GM03348 (cell line): ENCODE measurements at places on chromosomes 7 and 10.

DNA sequence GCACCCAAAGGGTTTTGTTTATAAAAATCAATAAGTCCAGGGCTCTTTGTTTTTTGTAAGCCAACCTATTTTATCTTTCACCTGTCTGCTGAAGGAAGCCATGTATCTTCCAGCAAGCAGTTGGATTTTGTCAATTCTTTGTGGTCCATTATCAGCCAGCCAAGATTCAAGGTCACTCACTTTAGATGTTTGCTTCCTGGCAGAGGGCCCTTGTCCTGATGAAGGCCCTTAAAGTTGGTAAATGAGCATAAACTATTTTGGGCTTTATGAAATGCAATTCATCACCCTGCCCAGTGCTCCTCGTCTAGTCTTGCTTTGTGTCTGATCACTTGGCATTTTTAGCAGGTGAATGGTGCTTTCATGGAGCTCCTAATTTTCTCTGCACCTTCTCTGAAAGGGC is 1004.2 kb downstream of the GRID1 start:
- DNase-seq: no peak

DNA sequence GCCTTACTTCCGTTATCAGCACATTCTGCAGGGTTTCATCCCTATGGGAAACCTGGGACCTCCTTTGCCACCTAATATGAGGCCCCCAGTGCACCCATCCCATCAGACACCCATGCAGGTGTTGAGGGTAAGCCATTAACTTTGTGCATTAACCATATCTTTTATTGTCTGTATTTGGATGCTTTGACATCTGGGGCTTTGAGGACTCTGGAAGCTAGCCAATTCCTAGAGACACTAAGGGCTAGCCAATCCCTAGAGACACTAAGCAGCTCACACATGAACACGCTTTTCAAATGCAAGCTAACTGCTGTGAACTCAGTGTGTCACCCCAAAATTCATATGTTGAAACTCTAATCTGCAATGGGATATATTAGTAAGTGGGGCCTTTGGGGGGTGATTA is 272.5 kb upstream of the COBL start:
- DNase-seq: no peak

- DNase-seq: peak; percentile 37
Observed at GRCh38 chr10:28077889-28078288, 79.0 kb upstream of the ODAD2 start.

GRCh38 chr7:155951554-155952158 is 139.4 kb upstream of the SHH start:
- no peak for DNase-seq

DNA sequence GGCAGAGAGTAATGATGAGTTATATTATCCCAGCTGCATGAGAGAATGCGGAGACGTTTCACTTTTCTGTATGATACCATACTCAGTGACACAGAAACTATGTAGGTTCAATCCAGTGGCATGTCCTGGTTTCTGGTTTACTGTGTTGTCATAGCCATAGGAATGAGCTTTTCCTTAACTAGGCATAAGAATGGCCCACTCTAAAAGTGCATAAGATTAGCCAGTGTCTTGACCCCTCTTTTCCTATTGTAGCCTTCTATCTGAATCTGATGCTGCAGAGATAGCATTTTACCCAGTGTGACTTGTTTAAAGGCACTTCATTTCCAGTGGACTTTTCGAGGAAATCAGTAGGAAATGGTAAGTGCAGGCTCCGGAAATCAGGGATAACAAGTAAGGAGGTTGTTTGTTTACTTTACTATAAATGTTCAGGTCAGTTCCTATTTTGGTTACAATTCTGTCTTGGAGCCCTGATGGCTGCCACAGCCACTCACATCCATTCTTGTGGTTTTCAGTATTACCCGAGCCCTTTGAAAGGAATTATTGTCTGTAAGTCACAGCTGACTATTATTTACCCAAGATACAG is 70.5 kb downstream of the SEMA3A start:
- DNase-seq: peak; percentile 17

GRCh38 chr10:96089116-96089515 is 41.0 kb upstream of the ZNF518A start:
- no peak for DNase-seq

DNA sequence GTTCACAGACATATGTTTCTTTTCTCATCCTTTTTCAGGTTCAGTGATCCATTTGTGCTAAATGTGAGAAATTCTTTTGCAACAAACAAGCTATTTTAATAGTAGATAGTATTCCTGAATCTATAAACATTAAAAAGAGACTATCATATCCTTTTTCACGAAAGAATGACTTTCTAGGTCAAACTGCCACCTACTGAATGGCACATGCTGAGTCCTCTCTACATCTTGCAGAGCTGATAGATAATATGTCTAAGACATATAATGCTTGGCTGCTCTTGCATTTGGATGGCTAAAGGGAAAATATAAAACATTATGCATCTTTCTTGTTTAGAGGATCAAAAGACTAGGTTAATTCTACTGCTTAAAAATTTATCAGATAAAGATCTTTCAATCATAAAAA is 114.1 kb upstream of the SLC26A5 start:
- no peak for DNase-seq

DNA sequence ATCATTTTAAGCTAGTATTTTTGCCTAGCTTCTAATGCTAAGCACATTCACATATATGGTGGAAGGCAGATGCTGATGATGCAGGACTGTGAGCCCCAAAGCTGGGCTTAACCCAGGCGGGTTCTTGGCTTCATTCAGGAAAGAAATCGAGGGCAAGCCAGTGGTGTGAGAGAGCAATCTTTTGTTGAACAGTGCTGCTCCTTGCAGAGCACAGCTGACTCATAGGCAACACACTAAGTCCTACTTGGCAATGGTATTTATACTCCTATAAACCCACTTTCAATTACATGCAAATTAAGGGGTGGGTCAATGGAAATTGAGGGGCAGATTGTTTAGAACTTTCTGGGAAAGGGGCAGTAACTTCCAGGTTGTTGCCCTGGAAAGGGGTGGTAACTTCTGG is 42.0 kb upstream of the CELF2 start:
- no peak for DNase-seq

GRCh38 chr7:82714883-82715282 is 271.3 kb upstream of the CACNA2D1 start:
- DNase-seq: peak; percentile 6

GRCh38 chr7:82335927-82336326 is 107.7 kb downstream of the CACNA2D1 start:
- peak; percentile 5 for DNase-seq

DNA sequence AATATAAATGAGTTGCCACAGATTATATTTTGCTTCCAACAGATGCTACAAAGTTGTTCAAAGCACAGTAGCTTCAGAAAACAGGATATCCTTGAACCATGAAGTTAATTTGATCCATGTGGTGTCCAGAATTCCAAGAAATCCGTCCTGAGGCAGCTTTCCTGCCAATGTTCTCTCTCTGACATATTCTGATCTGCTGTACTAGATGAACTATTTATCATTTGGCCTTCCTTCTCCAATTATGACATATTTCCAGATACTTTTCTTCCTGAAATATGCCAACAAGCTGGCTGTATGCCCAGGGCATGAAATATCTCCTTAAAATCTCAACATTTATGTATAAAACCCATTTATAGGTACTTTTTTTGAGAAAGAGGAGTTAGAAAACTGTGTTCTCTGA is 141.1 kb downstream of the SPAG6 start:
- DNase-seq: peak; percentile 21

- no peak for DNase-seq
Observed at GRCh38 chr10:128777342-128777741, 651.1 kb upstream of the MKI67 start.

DNA sequence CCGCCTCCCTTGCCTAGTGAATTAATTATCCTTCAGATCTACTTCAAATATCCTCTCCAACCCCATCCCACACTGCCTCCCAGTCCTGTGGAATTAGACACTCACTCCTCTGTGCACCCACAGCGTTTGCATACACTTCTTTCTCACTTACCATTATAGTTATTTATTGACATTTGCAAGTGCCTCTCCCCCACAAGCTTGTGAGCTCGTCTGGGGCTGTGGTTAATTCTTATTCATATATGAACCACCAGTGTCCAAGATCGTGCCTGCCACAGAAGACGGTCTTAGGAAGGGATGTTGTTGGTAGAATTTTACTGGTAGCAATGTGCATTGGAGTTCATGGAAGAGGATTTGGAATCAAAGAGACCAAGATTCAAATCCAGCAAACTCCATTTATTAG is 68.1 kb upstream of the AOAH start:
- no peak for DNase-seq

GRCh38 chr10:2933519-2933918 is 133.8 kb upstream of the PFKP start:
- DNase-seq: no peak
